GDM1 (cell line): ENCODE measurements at places on chromosomes 11 and 22.

DNA sequence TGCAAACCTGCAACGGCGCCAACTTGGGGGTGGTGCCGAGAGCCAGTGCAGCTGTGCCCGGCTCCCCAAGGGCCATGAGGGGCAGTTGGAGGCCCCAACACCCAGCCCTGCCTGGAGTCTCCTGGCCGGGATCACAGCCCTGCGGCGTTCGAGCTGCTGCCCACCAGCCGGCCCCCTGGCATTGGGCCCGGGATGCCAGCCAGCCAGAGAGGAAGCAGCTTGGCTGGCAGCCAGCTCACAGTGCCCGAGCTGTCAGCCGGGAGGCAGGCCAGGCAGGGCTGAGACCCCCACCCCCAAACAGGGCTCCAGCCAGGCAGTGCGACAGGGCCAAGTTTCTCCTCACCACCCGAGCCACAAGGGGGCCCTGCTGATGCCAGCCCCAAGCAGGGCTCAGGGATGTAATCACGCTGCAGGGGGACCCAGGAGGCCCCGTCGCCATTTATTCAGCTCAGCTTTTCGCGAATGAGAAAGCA is 26.0 kb upstream of the TCF20 start:
- DNase-seq: no peak

GRCh38 chr11:84564180-84564866 is 1062.8 kb downstream of the DLG2 start:
- no peak for DNase-seq

DNA sequence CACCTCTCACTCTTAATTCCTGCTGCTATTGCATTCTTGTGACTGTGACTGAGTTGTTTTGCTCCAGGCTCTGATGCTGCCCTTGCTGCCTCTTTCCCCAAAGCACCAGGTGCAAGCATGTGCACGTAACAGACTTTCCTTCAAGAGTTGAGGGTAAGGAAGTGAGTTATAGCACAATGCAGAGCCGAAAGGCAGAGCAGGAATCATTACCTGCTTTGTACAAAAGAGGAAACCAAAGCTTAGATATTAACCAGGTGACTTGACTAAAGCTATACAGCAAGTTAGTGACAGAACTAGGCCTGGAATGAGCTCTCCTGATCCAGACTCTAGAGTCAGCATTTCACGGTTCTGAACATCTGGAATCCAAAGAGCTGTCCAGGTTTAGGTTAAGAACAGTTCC is 33.6 kb downstream of the NEU3 start:
- no peak for DNase-seq

- no peak for DNase-seq
Observed at GRCh38 chr11:38680166-38680565, 2082.1 kb upstream of the RAG2 start.
